Activated naive CD8-positive, alpha-beta T cell treated with anti-CD3 and anti-CD28 coated beads, Interleukin-2, amount 50 U/mL, for 16 hours (primary cell): ENCODE measurements at places on chromosomes 11 and 22.
A peak's percentile ranks its signal among the peaks of the same experiment; 100 is the strongest.

DNA sequence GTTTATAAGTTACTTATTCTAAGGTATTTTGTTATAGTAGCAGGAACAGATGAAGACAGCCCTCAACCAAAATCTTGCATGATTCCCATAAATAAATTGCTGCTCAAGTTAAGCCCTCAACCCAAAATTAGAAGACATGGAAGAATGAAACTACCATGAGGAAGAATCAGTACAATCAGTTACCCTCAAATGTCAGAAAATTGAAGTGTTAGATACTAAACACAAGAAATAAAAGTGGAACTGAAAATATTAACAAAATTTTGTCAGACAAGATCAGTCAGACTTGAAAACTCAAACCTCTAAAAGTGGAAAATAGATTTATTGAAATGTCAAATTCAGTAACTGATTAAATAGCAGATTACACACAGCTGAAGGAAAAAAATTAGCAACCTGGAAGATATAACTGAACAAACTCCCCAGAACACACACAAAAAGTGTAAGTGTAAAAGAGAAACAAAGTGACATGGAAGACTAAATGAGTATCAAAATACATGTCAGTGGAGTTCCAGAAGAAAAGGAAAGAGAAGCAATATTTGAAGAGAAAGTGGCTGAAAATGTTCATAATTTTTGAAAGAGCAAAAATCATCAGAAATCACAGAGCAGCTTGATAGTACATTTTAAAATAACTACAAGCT is 49.5 kb upstream of the GNAZ start:
- DNase-seq, result no peak

DNA sequence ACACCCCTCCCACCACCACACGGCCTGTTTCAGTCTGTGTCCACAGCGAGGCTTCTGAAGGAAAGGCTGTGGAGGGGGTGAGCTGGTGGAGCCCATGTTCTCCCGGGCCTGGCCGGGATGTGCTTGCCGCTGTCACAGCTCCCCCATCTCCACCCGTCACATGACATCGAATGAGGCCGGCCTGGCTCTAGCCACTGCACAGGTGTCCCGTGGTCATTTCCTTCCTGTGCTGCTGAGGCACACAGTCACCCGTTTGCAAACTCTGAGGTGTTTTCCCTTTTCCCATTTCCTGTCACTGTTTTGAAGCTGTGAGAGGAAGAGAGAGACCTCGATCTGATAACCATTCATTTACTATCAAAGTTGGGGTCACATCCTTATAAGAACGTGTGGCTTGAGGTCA is 55.7 kb upstream of the CLDN5 start:
- no peak for DNase-seq

GRCh38 chr22:39481054-39481453 is 21.0 kb upstream of the MIEF1 start:
- DNase-seq, result no peak

DNA sequence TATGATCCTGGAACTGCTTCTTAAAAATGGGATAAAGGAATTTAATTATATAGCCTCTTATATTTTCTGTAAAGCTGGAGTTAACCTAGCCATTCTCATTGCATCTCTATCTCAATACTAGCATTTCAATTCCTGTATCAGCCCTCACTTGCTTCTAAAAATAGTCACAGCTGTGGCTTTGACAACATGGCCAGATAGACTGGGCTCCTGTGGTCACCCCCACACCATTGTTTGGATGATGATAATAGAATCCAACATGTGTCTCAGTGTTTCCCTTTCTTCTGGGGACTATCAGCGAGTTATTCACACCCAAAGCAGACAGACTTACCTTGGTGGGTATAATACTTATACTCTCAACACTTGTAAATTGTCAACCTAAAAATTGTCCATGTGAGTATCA is 6.9 kb downstream of the VWA5A start:
- DNase-seq, result no peak

GRCh38 chr22:21866833-21867527 is 465 bp downstream of the MAPK1 start:
- DNase-seq, result no peak

DNA sequence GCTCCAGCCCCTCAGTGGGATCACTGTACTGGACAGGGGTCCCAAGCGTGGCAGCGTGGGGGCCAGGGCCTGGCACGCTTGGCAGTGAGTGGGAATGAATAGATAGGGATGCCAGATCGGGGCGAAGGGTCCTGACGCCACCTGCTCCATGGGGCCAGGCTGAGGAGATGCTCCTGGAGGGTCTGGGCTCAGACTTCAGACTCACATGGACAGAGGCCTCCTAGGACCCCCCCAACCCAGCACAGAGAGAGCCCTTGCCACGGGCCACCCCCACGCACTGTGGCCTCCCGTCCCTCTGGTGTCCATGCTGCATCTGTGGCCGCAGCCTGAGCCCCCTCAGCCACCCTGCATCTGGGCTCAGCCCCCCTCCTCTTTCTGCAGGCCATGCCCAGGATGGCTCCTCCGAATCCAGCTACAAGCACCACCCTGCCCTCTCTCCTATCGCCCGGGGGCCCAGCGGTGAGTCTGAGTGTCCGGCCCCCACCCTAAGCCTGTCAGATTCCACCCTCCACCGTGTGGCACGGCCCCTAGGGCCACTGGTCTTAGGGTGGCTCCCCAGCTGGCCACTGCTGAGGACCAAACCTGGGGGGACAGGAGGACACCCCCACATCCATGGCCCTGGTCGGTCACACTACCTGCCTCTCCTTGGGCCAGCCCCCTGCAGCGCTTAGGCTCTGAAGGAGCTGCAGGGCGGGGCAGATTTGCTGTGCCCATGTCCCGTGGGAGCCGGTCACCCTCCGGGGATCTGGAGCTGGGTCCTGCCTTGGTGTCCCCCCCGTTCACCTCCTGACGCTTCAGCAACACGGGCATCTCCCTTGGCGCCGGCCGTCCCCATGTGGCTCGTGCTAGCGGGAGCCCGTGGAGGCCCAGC is 2.7 kb downstream of the MUC5AC start:
- no peak for DNase-seq

GRCh38 chr11:95939091-95939490 is 15.2 kb upstream of the MTMR2 start:
- no peak for DNase-seq

- DNase-seq, result no peak
Observed at GRCh38 chr11:47278058-47278457, 8.1 kb downstream of the MADD start.

GRCh38 chr11:61776561-61777075 is 15.8 kb downstream of the TMEM258 start:
- peak; percentile 34 for DNase-seq

DNA sequence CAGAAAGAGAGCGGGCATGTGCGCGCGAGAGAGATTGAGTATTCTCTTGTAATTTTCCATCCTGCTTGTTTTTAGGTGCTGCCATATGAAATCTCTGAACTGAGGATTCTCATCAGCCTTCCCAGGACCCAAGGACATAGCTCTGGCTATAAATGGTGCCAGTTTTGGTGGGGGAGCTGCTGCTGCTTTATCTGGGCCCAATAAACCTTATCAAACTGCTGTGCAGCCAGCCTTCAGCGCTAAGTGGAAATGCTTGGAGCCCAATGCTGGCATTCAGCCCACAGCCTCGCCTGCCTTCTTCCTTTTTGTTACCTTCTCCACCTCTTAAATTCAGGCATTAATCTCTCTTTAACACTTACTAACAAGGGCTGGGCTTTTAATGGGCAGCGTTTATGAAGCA is 2.4 kb upstream of the ZBTB16 start:
- no peak for DNase-seq

DNA sequence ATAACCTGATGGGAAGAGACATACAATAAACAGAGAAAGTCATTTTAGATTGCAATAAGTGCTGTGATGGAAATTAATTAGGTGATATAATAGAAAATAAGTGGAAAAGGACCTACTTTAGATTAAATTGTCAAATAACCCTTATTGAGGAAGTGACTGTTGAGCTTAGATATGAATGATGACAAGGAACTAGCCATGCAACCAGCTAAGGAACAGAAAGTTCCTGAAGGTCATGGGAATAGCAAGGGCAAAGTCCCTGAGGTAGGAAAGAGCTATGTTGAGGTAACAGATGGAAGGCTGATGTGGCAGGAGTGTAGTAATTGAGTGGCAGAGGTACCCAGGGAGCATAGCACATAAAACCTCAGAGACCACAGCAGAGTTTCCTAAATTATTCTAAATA is 135.2 kb downstream of the WNT11 start:
- no peak for DNase-seq

GRCh38 chr11:44927174-44927661 is 23.5 kb downstream of the TP53I11 start:
- DNase-seq, result peak; percentile 24

DNA sequence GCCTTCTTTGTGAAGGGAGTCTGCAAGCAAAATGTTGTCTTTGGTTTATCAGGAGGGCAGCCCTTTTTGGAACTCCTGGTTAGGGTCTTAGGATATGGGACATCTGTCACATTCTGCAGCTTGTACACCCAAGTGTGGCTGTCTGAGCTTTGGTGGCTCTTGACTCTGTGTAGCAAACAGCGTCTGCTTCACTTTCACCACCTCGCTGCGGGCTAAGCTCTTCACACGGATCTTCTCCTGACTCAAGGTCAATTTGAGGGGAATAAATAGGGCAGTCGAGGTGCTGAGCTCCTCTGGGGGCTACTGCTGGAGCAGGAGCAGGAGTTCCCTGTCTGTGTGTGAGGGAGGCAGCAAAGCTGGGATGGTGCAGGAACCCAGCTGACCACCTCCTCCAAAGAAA is 10.6 kb downstream of the MICAL2 start:
- no peak for DNase-seq

DNA sequence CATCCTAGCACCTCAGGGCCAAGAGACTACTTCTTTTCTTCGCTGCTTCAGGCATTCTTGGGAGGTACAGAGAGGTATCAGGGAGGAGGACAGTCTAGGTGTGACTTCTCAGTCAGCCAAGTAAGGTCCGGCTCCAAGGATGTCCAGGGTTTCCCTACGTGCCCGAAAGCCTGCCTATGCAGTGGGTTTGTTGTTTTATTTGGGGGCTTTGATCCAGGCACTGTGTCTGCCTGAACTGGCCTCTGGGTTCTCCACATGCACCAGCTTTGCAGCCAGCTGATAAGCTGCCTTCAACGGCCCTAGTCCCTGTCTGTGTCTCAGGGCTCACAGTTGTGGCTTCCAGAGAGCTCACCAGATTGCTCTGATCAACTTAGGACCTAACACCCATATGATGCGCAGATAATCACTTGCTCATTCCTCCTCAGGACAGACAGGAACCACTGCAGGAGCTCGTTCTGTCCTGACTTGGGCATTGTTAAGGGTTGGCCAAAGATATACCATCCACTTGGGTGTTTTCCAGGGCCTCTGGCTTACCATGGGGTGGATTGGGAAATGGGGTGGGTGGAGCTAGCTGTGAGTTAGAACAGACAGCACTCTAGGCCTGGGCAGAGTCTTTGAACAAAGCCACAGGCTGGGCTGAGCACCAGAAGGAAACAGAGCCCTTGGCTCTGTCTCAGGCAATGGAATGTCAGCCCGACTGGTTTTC is 45.5 kb upstream of the CRYBB3 start:
- no peak for DNase-seq

DNA sequence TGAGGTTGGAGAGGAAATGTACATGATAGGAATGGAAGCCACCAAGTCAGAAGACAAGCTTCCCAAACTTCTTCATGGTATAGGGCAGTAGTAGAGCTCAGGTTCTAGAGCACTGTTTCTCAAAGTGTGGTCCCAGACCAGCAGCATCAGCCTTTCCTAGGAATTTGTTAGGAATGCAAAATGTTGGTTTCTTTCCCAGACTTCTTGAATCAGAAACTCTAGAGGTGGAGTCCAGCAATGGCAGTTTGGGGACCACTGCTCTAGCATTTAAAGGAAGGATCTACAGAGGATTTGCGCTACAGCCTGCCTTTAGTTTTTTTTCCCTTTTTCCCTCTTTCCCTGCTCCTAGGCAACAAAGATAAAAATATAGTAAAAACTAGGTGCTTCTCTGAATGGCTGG is 17.0 kb upstream of the MMP12 start:
- no peak for DNase-seq
